Dorsolateral prefrontal cortex (tissue), 122 donors: ENCODE measurements at places on chromosomes 13 and 19.
A peak's percentile ranks its signal among the peaks of the same experiment; 100 is the strongest.

- DNase-seq, result no peak
Observed at GRCh38 chr13:94114166-94114565, 365.3 kb downstream of the DCT start.

DNA sequence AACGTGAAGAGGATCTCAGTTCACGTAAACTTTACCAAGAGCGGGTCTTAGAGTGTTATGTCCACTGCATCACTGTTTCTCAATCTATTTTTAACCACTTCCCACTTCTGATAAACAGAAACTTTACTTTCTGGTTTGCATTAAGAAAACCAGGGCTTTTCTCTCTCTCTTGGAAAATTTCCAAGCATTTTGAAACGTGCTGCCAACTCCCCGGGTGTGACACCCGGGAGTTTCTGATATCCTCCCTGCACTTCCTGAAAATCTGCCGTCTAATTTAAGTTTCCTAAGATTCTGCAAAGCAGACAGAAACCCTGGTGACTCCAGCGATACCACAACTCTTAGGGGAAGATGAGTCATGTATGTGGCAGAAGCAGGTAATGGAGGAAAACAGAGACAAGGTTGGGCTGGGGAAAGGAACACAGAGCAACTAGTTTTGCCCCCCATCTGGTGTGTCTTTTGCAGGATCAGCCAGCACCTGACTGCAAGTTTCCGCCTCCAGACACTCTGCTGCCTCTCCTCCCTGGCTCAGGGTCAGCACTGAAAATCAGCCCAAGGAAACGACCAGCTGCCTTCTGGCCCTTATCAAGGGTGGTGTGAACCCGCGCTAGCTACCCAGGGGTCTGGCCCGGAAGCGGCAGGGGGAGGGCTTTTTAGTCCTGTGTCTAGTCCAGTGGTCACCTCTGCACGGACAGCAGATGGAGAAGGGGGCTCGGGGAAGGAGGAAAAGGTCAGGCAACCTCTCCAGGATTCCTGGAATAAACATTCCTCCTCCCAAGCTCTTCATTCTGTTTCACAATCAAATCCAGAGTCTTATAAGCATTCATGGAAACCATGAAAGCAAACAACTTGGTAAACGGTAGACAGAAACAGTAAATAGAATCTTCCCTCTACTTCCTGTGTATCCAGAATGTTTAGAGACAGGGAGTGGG lies 11.3 kb upstream of the FFAR2 start:
- DNase-seq, result no peak

DNA sequence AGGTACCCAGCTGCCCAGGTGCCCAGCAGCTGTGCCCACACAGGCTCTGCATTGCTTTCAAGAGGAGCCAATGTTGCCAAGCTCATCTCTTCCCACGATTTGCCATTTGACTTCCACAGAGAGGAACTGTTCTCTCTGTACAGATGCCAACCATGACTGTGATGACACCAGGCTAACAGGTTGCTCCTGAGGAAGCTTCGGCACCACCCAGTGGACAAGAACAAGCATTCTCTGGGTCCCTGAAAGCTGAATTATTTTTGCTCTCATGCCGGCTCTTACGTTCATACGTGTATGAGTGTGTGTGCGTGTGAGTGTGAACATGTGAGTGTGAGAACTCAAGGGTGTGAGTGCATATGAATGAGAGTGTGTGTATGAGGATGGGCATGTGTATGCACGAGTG lies 535.2 kb downstream of the LIG4 start:
- no peak for DNase-seq

DNA sequence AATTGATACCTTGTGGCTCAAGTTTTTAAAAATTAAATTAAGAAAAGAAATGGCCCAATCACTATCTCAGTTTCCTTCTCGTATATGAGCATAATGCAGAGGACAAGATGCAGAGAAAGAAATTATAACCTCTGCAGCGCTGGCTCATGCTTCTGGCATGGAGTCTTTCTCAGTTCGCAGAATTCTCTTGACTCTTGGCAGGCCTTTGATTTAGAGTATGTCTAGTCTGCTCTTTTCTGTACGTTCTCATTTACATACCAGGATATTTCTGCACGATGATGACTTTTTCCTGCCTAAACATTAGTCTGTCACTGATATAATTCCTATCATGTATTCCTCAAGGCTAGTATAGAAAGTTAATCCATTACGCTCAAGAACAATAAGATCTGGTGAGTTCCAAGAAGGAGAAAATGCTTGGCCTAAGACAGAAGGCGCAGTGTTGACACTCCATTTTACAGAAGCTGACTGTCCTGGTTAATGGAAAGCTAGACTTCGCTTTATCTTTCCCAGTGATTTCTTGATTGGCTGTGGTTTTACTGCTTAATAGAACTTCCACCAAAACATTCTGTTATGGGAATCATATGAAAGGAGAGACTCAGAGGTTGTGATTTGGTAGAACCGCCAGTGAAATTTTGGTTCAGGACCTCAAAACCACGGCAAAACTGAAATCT lies 1.7 kb upstream of the SMAD9 start:
- no peak for DNase-seq

DNA sequence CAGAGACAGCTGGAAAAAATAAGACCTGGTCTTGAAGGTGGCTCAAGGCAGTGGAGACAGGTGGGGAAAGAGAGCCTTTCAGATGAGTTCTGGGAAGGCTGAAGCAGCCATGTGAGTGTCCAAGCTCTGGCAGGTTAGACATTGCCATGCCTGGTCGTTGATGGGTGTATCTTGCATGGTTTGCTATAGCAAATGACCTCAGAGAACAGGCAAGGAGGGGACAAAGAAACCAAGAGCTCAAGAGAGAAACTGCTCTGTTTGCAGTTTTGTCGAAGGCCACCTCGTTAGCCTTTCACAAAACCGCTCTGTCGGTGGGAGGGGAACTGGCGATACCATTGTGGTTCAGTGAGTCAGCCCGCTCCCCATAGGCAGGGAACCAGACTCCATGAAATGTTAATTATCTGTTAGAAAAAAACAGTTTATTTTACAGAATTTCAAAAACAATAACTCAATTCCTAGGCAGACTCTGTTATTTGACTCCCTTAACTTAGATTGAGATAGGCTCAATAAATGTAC lies 82.8 kb upstream of the ARGLU1 start:
- no peak for DNase-seq

DNA sequence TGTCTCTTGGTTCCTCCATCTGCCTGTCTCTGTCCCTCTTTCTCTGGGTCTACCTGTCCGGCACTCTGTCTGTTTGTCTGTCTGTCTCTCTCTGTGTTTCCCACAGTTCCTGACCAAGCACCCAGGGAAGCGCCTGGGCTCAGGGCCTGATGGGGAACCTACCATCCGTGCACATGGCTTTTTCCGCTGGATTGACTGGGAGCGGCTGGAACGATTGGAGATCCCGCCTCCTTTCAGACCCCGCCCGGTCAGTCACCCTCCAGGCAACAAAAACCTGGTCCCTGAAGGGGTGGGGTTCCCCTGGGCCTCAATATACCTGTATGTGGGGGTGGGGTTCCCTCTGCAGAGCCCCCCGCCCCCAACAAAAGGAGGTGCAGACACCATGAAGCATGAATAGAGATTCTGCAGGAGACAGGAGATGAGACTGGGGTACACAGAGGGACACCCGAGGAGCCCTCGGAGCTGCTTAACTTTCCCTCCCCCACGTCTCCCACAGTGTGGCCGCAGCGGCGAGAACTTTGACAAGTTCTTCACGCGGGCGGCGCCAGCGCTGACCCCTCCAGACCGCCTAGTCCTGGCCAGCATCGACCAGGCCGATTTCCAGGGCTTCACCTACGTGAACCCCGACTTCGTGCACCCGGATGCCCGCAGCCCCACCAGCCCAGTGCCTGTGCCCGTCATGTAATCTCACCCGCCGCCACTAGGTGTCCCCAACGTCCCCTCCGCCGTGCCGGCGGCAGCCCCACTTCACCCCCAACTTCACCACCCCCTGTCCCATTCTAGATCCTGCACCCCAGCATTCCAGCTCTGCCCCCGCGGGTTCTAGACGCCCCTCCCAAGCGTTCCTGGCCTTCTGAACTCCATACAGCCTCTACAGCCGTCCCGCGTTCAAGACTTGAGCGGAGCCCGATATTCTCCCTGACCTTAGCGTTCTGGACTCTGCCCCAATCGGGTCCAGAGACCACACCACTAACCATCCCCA lies 2.6 kb upstream of the CACNG7 start:
- peak; percentile 74 for DNase-seq

- no peak for DNase-seq
Observed at GRCh38 chr19:18672044-18672451, 11.4 kb upstream of the CRTC1 start.

DNA sequence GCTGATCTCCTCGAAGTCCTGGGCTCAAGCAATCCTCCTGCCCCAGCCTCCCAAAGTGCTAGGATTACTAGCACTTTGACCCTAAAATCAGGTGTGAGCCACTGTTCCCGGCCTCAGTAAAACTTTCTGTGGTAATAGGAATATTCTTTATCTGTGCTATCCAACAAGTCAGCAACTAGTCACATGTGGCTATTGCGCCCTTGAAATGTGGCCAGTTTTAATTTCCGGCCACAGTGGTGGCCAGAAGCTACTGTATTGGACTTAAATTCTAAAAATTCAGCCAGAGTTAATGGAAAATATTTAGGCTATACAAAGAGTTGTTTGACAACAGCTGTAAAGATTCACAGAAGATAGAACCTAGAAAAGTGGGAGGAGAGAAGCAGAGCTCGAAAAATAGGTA lies 30.0 kb downstream of the KEAP1 start:
- DNase-seq, result no peak

DNA sequence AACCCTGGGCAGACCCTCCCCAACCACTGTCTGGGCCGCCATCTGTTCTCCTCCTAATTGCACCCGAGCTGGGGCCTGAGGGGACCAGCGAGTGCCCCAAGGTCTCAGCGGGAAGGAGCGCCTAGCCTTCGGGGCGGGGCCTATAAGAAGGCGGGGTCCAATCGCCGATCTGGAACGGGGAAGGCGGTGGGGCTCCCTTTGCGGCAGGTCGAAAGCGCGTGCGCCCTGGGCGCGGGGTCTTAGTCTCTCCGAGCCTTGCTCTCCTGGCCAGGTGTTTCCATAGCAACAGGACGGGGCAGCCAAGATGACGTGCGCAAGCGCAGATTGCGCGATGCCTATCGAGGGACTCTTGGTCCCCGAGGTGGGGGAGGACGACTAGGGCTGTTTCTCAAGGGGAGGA lies 2.8 kb downstream of the MAST1 start:
- no peak for DNase-seq

DNA sequence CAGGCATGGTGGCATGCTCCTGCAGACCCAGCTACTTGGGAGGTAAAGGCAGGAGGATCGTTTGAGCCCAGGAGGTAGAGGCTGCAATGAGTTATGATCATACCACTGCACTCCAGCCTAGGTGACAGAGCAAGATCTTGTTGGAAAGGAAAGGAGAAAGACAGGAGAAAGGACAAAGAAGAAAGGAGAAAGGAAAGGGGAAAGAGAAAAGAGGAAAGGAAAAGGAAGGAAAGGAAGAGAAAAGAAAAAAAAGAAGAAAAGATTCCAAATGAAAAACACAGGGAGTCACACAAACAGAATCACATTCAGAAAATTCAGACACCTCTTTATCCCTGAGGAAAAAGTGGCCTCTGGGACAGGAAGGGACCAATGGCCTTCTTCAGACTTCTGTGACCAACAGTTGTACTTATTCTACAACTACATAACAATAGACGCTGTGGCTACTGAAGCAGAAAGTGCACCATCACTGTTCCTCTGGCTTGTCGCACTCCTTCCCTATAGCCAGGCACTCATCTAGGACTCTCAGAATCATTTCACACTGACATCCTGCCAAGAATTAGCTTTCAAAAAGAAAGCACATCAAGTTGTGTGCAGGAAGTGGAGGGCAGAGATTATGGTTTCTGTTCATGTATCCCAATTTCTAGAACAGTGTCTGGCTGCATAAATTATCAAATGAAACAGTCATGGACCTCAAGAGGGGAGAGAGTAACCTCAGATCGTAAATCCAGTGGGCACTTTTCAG lies 5.9 kb downstream of the MTMR6 start:
- no peak for DNase-seq
